ACHN (cell line): ENCODE measurements at places on chromosomes 5 and 9.

- DNase-seq = no peak
Observed at GRCh38 chr5:102589661-102590060, 90.9 kb upstream of the SLCO6A1 start.

- DNase-seq = no peak
Observed at GRCh38 chr5:73391441-73391881, 57.1 kb downstream of the FOXD1 start.

DNA sequence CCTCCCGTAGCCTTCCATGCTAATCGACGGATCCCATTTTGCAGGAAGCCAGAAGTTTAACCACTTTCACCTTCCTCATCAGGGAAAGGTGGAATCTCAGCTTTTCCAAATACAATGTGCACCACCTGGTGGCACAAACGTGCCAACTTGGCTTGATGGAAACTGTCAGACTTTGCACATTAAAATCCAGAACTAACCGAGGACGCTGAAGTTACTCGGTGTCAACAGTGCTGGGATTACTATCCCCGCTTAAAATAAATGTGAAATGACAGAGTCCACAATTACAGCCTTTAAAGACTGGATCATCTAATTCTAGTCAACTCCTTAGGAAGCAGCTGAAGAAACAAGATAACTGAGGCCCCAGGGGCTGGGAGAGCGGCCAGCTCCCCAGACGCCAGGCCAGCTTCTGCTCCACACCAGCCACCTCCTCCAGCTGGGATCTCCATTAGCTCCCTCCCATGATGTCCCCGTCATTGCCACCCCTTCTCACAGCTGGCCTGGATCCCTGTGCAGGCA lies 50.1 kb upstream of the RETREG1 start:
- peak; percentile 27 for DNase-seq

GRCh38 chr5:34026089-34026761 lies 16.8 kb downstream of the C1QTNF3 start:
- no peak for DNase-seq

DNA sequence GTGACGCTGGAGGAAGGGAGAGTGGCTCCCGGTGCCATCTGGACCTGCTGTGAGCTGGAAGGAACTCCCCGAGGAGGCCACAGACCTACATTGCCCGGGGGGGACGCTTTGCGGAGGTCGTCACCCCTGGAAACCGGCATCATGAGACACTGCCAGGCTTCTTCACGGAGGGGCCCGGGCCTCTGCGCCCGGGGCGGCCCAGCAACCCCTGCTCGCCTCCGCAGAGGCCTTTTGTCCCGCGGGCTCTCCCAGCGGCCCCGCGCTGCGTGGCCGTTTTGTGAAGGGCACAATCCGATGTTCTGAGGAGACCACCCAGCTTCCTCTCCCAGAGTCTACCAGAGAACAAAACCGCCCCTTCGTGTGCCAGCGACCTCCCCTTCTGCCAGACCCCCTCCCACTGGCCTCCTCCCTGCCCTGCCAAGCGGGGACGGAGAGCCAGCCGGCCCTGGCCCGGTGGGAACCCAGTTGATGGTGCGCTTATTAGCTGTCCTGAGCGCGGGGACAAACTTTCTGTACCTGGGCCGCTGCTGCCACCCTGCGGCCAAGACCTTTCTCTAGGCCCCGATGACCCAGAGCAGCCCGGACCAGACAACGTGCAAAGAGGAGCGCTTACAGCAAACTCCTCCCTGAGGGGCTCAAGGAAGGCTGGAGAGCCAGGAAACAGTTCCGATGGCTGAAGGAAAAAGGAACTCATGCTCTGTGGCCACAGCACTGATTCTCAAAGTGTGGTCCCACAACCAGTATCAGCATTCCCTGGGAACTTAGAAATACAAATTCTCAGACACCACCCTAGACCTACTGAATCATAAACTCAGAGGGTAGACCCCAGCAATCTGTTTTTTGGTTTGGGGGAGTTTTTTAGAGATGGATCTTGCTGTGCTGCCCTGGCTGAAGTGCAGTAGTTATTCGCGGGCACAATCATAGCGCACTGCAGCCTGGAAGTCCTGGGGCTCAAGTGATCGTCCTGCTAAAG lies 86.7 kb downstream of the SLC1A3 start:
- peak; percentile 56 for DNase-seq

DNA sequence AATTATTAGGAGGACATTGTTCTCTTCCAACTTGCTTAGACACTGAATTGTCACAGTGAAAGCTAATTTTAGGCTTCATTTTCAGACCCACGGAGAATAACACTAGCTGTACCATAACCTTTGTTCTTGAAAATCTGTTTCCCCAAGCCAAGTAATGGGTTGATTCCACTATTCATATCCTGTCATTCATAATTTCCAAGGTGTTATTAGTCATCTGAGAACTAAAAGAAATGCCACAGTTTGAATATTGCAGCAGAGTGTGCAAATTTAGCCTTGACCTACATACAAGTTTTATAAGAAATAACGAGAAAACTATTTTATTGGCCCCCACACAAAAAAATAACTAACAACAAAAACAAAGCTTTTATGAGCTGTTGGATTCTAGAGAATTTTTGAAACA lies 148.5 kb upstream of the TYRP1 start:
- no peak for DNase-seq

GRCh38 chr9:1994180-1994579 lies 21.0 kb upstream of the SMARCA2 start:
- no peak for DNase-seq
